ENCODE measurements at places on chromosomes 11 and 22.

GRCh38 chr11:73239571-73240189, 21.6 kb downstream of the P2RY2 start:
- no peak for DNase-seq

GRCh38 chr11:19819148-19819547, 106.5 kb downstream of the NAV2 start:
- no peak for DNase-seq

- no peak for DNase-seq
Measured at GRCh38 chr11:97269527-97269926, 879.7 kb downstream of the JRKL start.

- DNase-seq: no peak
Measured at GRCh38 chr11:79059141-79059540, 381.7 kb downstream of the TENM4 start.

GRCh38 chr22:32342977-32343376, 14.7 kb upstream of the RFPL3 start:
- no peak for DNase-seq

GRCh38 chr11:122265981-122266380, 150.0 kb upstream of the BLID start:
- no peak for DNase-seq

GRCh38 chr11:7306900-7307299, 55.2 kb downstream of the SYT9 start:
- DNase-seq: no peak

- no peak for DNase-seq
Measured at GRCh38 chr11:119149018-119149785, at the start of gene ABCG4. Gene ABCG4 (plus strand): TSS chr11:119149052. CDS start chr11:119149966, 914 bp downstream.

DNA sequence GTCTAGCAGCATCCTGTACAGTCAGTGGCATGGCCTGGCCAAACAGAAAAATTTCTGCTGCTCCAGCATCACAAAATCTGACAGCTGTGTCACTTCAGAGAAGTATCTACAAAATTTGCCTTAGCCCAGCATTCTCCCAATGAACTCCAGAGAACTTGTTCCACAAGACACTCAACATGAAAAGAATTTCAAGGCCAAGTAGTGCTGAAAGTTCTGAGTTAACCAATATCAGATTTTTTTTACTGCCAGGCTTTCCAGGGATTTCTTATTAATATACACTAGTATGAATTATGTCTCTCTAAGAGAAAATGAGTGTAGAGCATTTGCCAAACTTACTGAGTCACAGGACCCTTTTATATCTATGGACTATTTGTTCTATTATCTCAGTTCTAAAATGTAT, 68.8 kb downstream of the OR5AK2 start:
- DNase-seq: no peak

DNA sequence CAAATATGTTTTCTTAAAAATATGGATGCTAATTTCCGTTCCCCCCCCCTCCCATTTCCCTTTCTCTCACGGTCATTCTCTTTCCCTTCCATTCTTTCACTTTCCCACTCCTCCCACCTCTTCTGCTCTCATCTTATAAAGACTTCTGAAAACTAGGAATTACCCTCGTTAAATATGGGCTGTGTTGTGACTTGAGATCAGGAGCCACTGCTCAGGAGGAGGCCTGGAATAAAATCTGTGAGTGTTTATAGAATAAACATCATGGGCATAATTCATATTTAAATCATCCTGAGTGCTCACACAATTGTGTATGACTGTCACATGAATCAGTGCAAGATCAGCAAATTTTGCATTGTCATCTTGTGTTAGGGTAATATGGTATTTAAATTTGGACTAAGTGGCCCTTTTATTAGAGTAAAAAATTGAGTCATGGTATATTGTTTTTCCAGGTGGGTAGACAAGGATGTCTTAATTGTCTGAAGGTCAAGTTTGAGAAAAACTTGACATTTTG, 208.0 kb downstream of the DDX10 start:
- DNase-seq: no peak

DNA sequence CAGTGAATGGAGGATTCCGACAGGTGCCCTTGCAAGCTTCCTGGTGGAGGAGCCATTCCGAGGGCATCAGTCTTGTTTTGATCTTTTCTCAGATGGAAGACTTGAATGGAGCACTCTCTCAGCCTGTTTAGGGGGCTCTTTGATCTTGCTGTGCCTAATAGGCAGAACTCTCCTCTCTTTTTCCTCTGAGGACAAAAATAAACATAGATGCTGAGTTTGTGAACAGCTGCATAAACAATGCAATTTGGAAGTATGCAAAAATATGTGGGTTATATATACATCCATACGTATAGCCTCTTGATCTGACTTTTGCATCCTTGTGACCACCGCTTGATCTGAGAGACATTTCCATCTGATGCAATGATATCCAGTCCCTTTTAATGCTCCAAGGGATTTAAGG, 29.1 kb downstream of the BARX2 start:
- DNase-seq: no peak

- DNase-seq: no peak
Measured at GRCh38 chr11:66247295-66247694, 21.1 kb upstream of the RAB1B start.

DNA sequence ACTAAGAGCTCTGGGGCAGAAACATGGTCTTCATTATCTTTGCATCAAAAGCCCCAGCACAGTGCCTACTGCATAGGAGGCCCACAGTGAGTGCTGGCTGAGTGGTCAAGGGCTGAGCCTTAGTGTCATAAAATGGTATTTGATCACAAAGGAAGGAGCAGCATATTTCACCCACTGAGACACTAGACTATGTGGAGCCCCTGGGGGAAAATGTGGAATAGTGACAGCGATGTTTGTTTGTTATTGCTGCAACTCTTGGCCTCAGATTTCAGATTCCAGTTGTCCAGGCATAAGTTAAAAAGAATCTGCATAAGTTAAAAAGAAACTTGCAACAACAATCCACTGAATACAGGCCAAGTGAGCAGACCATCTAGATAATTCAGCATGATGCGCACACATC, 7.0 kb downstream of the KIRREL3 start:
- no peak for DNase-seq

- DNase-seq: no peak
Measured at GRCh38 chr11:54832676-54833075, 126.0 kb downstream of the OR4A5 start.

DNA sequence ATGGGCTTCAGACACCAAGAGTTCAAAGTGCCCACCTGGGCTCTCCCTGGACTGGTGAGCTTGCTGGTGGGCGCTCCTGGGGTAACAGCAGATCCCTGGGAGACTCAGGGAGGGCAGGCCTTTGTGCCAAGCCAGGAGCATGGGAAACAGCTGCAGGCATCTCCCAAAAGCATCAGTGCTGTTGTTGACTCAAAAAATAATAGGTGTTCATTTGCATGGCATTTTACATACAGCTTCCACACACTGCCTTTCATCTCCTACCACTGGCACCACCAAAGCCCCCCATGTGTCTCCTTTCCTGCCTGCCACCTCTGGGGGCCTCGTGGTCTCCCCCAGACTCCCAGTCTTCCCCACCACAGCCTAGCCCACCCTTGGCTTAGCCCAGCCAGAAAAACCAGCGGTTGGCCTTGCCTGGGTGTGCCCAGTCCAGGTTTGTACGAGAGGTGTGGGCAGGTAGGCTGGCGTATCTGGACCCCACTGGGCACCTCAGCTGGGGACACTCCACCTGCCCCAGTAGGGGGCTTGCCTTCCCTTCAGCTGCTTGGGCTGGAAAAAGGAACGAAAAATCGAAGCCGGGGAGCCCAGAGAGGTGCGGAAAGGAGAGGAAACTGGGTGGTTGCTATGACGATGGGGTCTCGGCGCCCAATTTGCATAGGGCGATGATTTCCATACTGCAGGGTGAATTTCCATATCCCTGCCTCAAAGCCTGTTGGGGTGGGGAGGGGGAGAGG, 15.0 kb downstream of the POU2F3 start:
- no peak for DNase-seq

GRCh38 chr22:43885786-43886185, 6.0 kb downstream of the PNPLA5 start:
- DNase-seq: no peak

DNA sequence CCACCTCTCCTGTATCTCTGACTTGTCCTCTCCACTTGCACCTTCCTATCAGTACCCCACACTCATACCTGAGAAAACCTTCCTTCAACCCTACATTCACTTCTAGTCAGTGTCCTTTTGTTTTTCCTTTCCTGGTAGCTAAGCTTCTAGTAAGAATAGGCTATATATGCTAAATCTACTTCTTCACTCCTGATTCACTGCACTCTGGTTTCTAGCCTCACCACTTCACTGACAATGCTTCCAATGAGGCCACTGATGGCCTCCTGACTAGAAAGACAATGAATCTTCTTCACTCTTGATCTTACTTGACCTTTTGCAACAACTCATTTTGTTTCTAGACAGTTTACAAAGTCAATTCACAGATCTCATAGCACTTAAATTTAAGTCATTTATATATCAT, 52.0 kb downstream of the RELT start:
- DNase-seq: no peak

DNA sequence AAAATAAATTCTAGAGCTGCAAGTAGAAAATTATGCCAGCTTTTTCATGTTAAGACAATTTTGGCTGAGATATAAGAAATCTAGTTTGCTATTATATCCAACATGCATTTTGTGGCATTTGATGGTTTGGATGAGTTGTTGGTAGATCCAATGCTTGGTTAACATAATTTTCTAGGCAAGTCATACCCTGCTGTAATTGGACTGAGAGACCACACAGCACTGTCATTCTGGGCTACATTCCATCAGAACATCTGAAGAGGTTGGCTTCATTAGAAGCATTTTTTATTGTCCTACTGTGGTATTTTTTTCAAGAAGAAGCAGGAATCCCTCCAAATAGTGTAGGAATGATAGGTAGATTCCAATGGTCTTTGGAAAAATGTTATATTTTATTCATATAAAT, 561.0 kb downstream of the LUZP2 start:
- DNase-seq: no peak

- peak; percentile 91 for DNase-seq
Measured at GRCh38 chr11:66421492-66422205, 814 bp downstream of the NPAS4 start.

GRCh38 chr11:105229257-105229656, 89.7 kb upstream of the CARD18 start:
- no peak for DNase-seq

DNA sequence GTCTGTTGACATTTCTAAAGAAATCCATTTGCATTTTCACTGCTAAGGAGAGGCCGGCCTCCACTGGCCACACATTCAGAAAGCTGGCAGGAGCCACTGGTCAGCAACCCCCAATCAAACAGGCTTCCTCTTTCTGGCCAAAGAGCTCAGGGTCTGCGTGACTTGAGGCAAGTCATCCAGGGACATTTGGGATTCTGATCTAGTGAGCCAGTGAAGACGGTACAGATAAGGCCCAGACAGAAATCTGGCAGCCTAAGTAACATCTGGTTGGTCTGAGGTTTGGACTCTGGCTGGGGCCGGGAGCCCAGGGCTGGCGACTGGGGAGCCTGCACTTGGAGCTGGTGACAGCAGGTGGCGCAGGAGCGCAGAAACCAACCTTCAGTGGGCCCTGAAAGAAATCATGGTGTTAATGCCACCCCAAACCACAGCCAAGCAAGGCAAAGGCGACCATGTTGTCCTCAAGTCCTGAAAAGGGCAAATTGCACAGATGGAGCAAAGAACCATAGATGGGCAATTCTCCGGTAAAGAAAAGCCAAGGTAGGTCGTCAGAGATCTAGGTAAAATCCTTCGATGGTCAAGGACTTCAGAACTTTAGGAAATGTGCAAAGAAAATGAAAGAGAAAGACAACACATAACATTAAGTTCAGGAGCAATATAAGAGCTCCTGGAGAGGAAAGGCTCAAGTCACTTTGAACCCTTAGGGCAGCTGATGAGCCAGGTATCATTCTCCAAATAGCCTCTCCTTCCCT, 99.4 kb upstream of the BLID start:
- peak; percentile 40 for DNase-seq

DNA sequence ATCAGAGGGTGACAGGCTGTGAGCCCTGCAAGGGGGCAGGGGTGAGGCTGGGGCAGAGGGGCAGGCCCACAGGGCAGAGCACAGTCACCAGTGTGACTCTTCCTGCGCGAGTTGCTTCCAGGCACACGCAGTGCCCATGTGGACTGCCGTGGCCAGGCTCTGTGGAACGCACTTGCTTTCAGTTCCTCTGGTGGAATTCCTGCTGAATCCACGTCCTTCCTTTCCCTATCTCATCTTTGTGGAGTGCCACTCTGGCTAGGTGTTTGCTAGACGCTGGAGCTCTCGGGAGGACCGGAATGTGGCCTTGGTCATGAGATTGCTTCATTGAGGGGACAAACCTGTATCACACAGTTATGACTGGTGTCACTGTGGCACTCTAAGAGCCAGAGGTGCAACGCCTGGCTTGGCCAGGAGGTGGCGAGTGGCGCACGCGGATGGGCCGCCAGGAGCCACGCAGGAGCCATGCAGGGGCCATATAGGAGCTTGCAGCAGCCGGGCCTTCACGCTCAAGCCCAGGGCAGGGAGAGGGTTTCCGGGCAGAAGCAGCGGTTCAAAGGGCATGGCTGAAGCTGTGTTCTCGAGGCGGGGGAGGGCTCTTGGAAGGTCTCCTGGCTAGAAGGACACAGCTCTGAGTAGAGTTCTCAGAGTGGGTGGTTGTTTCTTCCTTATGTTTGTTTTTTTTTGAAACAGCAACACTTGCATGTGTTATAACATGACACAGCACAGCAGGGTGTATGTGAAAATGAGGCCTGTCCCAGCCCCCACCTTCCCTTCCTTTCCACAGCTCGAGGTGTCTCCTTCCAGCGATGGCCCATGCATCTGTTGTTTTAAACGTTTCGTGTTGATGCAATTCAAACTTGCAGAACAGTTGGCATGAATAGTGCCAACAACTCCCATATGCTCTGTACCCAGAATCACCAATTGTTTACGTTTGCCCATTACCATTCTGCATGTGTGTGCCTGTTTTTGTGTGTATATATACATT, 36.2 kb downstream of the TBC1D22A start:
- no peak for DNase-seq

DNA sequence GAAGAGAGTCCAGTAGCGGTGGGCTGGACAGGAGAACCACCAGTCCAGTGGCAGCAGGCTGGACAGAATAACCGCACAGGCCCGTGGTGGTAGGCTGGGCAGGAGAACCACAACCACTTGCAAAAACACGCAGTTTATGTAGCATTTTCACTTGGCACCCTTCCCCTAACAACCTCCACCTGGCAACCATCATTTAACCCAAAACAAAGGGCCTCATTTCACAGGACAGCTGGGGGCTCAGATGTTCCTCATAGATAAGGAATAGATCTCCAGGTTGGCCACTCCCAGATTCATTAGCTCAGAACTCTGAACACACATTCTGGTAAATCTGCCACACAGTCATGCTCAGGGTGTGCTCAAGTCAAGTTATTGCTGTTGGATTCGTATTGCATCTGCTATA, 41.2 kb downstream of the SYTL2 start:
- no peak for DNase-seq

DNA sequence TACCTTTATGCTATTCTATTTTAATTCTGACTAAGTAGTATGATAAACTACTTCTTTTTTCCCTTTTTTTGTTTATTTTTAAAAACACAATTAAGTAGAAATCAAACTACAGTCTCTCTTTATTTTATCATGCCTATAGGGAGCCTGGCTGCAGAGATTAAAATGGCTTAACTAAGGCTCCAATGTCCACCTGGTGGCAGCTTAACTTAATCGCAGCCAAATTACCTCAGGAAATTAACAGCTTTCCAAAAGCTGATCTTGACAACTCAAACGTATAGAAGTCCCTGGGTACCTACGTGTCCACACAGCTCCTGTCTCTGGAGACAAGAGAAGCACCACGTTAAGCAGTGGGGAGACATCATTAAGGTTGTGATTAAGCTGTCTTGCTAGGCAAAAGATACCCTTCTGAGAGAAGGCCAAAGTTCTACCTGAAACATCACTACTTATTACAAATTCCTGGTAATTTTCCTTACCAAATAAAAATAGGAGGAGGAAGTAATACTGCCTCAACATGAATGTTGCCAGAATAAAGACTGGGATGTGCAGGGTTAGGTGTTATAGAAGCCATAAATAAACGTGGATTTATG, 63.2 kb upstream of the SNX19 start:
- no peak for DNase-seq
